ENCODE measurements at places on chromosomes 7 and 10.

DNA sequence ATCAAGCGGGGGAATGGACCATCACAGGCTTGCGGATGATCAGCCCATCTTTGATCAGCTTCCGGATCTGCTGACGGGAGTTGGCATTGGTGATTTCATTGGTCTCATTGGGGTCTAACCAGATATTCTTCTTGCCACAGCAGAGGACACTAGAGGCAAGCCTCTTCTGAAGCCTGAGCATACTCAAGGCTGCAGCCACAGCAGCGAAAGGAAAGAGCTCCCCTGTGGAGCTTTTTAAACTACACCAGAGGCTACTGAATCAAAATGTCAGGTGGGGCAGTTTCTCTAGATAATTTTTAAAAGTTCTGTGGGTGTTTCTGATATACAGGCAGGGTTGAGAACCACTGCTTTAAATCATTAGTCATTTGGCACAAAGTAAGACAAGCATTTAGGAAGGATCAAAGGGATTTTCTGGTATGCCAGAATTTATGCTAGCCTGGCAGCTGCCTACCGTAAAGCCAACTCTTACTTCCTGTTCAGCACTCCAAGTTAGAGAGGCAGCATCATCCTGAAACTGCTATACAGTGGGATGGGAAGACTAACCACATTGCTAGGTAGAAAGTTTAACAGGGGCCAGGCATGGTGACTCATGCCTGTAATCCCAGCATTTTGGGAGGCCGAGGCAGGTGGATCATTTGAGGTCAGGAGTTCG is 7.0 kb downstream of the NAPEPLD start:
- peak; percentile 77 for DNase-seq

GRCh38 chr10:28135258-28135657 is 136.4 kb upstream of the ODAD2 start:
- DNase-seq: no peak

DNA sequence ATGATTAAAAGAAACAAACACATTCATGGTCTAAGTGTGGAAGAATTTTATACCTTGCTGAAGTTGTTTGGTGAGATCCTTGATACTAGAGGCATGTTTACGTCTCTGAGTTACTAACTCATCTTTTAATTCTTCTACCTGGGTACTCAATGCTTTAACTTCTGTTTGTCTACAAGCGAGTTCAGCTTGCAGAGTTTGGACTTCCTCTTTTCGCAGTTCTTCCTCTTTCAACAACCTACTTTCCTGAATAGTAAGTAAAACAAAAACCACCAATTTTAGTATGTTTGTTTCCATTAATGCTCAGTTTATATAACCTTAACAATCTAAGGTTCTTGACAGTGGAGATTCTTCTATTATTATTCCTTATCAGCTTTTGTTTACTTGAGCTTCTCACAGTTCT is 42.9 kb downstream of the CCDC186 start:
- no peak for DNase-seq

GRCh38 chr10:89837165-89838043 is 136.0 kb downstream of the KIF20B start:
- DNase-seq: no peak

- no peak for DNase-seq
Observed at GRCh38 chr7:93015101-93015778, 102.5 kb downstream of the SAMD9 start.
